ENCODE measurements at places on chromosomes 1 and 21.

DNA sequence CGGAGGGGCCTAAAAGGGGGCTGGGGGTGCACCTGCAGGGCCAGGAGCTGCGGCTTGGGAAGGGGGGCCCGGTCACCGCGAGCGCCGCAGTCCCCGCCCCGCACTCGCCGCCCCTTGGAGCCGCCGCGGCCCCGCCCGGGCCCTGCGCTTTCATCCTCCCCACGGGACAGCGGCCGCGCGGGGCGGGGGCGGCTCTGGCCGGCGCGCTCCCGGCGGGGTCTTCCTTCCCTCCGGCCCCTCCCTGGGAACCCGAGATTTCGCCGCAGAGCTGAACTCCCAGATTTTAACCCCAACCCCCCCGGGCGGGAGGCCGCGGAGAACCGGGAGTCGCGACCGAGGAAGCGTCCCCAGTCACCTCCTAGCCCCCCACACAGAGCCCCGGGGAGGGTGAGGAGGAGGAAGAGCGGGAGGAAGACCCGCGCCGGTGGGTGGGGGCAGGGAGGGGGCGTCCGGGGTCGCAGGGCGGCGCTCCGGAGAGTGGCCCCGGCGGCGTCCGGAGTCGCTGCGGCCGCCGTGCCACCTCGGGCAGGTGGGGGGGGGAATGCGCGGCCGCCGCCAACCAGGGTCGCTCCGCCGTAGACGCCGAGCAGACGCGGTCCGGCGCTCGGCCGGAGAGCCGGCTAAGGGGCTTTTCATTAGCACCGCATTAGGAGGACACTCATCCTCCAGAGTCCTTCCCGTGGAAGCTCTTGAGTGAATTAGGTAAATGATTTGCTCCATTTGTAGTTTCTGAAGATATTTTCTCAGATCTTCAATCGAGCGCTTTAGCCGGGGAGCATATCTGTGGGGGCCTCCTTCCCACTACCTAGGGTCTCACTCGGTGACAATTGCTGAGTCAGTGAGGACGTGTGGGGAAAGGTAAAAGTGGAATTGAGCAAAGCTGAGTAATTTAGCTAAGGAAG lies 31.6 kb upstream of the NFIA start:
- DNase-seq, result peak; percentile 60

GRCh38 chr1:10539411-10540043 lies 64.8 kb downstream of the PEX14 start:
- no peak for DNase-seq

DNA sequence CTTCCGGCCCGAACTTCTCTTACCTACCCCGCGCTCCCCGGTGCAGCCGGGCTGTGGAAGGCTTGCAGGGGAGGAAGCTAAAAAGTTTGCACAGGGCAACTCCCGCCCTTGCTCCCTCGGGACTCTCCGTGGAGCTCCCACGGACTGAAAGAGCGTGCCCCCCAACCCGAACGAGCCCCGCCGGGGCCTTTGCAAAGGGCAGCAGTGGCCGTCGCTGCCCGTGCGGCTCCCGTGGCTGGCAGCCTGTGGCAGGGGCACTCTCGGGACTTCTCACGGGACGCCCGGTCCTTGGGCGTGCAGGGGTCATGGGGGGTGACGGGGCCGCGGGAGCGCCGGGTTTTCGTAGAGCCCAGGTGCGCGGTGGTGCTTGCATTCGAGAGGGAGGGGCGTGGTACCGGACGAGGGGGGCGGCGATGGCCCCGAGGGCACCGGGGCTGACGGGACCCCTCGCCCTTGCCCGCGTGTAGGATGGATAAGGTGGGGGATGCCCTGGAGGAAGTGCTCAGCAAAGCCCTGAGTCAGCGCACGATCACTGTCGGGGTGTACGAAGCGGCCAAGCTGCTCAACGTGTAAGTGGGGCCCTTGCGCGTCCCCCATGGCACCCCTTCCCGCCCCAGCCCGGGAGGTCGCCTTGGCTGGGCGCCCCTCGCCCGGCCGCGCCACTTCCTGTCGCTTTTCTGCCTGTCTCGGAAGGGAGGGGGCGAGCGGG lies 711 bp downstream of the GADD45A start:
- peak; percentile 71 for DNase-seq

- DNase-seq, result no peak
Observed at GRCh38 chr1:223048026-223048425, 95.0 kb downstream of the TLR5 start.

GRCh38 chr1:35032384-35032739 lies 617 bp upstream of the ZMYM6 start:
- no peak for DNase-seq

- no peak for DNase-seq
Observed at GRCh38 chr1:203426870-203427269, 48.7 kb upstream of the PRELP start.

GRCh38 chr1:213658457-213658856 lies 329.3 kb upstream of the PROX1 start:
- no peak for DNase-seq

GRCh38 chr1:80036690-80037432 lies 1030.3 kb upstream of the ADGRL4 start:
- DNase-seq, result no peak

GRCh38 chr1:70376196-70376595 lies 21.7 kb upstream of the ANKRD13C start:
- no peak for DNase-seq

DNA sequence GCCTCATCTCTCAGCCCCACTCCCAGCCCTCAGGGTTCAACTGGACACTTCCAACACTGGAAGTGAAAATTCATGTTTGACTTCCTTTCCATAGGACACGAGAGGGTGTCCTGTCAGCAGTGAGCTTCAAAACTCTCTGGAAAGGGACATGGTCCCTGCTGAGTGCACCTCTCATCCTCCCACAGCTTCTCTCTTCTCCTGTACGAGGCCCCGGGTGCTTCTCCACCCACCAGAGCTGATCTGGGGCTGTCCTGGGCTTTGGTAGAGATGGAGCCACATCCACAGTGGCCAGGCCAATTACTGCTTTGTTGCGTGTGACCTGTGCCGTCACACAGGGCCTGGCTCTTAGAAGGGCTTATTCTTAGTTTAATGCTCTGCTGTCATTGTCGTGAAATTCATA lies 182.3 kb downstream of the RRAGC start:
- no peak for DNase-seq

- DNase-seq, result no peak
Observed at GRCh38 chr1:59565611-59566410, 248.9 kb upstream of the HOOK1 start.

DNA sequence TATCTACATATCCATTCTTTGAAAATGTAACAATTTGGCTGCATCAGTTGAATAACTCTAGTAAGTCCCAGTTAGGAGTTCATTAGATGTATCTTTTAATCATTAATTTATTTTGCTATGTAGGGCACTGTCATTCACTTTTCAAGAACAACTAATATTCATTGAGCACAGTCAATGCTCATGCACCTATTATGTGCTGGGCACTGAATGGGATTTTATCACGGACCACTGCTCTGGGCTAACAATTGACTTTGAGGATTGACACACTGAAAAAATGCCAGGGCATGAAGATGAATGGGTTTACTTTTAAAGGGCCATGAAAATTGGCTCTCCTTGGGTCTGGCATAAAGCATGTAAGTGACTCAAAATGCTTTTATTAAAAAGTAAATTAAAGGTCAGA lies 375.2 kb downstream of the PLPP3 start:
- DNase-seq, result no peak

DNA sequence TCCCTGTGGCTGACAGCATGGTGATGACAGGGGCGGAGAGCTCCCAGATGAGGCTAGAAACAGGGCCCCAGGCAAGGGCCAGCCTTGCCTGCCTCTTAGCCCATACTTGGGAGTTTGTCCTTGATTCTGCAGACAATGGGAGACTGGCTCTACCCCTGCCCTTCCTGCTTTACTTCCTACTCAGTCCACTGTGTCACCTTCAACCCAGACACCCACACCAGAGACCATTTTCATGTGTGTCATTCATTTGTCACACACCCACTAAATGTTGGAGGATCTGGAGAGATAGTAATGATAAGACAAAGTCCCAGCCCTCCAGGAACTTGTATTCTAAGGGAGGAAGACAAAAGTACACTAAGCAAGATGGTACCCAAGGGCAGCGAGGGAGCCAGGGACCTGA lies 43.7 kb downstream of the SYT6 start:
- no peak for DNase-seq

DNA sequence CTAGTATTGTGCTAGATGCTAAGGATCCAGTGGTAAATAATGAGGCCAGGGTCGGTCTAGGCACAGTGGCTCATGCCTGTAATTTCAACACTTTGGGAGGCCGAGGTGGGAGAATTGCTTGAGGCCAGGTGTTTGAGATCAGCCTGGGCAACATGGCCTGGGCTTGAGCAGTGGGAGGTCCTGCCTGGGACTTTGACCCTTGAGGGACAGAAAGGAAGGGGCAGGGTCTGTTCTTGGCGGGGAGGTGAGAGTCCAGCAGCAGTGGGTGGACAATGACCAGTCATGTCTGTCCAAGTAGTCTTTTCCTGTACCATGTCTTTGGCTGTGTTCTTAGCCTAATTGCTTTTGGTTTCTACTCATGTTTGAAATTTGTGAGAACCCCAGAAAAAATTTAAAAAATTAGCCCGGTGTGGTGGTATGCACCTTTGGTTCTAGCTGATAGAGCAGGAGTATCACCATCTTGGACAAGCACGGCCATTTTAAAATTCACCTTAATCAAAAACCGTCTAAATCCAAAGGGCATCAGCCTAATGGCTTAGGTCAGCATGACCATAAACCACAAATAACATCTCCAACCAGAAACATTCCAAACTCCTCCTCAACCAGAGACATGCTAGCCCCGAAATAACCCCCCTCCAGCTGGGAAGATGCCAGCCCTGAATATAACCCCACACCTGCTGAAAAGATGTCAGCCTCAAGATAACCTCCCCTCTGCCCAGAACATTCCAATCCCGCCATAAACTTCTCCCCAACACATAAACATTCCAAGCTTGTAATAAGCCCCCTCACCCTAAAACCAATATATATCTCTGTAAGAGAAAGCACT lies 6.8 kb upstream of the AK2 start:
- no peak for DNase-seq

- DNase-seq, result peak; percentile 7
Observed at GRCh38 chr1:41562328-41562727, 77.8 kb upstream of the EDN2 start.

DNA sequence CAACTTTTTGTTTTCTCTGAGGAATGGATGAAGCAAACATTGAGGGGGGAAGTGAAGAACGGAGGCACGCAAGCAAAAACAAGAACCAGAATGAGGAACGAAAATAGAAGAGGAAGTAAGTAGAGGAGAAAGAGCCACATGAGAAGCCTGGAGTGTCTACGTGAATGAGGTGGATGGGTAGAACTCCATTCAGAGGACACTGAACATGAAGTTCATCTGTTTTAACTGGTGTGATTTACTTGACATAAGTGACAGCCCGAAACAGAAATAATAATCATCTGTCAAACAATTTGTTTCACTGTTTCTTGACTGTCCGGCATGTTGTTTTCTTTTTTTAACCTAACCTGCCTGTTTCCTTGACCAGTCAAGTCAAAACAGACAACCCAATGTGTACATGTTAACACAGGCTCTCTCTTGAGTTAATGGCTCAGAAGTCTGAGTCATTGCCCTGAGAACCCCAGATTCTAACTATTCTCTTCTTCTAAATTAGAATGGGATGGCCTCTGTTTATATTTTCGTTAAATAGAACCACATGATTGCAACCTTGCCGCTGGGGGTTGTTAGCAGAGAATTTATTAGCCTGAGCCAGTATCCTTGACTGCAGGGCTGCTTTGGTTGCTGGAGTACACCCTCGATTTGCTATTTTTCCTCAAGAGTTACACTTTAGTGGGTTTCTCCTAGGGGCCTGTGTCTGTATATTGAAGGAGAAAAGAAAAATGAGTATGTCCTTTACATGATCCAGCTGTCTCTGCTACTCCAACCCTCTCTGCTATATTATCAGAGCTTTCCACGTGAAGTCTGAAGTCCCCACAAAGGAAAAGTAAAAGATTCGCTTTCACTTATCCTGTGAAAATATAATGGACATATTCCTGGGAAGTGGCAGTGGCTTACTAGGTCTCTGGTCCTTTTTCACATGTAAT lies 151.7 kb downstream of the ZC3H11B start:
- no peak for DNase-seq

DNA sequence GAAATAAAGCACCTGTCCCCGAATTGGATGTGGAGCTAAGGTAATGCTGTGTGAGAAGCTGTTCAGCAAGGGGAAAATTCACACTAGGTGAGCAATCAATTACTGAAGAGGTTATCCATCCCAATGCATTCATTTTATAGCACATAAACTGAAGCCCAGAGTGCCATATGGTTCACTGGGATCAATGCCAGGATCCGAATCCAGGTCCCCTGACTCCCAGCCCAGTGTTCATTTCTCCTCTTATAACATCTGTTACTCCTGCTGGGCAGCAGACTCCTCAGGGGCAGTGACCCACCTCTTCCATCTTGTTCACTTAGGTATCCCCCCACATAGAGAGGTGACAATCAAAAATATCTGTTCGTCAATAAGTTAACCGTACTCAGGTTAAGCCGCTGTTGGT lies 13.2 kb upstream of the SEC16B start:
- DNase-seq, result no peak

DNA sequence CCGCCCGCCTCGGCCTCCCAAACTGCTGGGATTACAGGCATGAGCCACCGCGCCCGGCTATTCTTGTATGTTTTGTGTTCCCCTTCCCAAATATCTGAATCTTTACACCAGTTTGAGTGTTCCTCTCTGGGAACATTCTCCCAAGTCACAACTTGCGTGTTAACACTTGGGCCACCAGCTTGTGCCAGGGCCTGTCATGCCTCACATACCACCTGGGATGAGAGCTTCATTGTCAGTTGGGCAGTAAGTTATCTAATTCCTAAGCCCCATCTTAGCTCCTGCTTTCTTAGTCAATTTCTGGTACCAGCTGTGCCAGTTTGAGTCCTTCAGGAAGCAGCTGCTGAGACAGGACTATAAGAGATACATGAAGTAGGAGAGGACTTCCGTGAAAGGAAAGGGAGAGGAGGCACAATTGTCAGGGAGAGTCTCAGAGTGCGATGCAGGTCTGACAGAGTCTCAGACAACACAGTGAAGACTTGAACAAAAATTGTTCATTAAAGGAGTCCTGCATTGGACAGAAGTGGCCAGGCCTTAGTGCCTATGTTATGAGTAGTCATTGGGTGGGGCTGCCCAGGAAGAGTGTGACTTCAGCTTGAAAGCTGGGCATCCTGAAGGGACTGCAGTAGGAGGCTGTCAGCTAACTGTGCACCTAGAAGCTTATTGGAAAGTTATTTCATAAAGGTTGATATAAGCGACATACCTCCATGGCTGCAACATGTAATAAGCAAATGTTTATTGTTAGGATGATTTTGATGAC lies 17.3 kb downstream of the ZFYVE9 start:
- no peak for DNase-seq

- DNase-seq, result no peak
Observed at GRCh38 chr1:99751877-99752504, 14.4 kb downstream of the FRRS1 start.

- DNase-seq, result no peak
Observed at GRCh38 chr1:198517623-198518199, 22.8 kb downstream of the ATP6V1G3 start.

DNA sequence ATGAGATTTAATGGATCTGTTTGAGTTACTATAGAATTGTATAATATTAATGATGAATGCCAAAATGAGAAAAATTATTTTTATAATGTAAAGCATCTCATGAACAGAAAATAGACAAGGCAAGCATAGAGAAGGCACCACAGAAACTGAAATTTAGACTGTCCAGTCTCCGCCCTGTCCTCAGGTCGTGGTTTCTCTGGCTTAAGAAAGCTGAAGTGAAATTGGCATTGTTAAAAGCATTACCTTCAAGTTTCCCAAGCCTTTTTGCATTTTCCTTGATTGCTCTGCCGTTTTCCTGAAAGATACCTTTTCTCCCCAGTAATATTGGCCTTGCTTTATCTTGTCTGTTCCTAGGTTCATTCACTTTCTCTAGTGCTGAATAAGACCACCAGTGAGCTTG lies 58.0 kb downstream of the VPS13D start:
- no peak for DNase-seq
